ENCODE measurements at places on chromosomes 12 and 14.

DNA sequence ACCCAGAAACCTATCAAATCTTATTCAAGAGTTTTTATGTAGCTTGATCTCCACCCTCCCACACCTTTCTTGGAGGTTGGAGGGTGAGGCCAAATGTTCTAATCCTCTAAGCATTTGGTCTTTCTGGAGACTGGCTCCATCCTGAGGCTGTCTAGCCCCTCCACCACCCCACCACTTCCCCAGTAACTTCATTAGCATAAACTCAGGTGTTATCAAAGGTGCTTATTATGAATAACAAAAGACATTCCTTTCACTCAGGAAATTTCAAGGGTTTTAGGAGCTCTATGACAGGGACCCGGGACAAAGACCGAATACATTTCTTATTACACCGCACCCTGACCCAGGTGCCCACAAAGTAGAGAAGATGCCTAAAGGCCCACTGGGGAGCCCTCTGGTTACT is 2.8 kb upstream of the TMEM229B start:
- DNase-seq, result no peak

- DNase-seq, result no peak
Measured at GRCh38 chr14:101030586-101030985, 127.1 kb upstream of the RTL1 start.

DNA sequence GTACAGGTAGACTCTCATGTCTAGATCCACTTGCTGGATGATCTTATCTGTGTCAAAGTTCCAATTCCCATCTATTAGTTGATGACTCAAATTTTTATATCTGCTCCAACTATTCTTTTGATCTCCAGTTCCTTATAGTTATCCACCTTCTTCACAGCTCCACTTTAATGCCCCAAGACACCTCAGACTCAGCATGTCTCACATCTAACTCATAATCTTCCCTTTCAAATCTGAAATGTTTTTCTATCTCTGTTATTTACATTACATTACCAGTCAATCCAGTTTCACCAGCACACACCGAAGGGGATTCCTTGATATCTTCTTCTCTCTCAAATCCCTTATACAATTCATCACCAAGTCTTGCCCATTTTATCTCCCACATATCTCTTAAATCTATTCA is 3.7 kb upstream of the METAP2 start:
- DNase-seq, result no peak

DNA sequence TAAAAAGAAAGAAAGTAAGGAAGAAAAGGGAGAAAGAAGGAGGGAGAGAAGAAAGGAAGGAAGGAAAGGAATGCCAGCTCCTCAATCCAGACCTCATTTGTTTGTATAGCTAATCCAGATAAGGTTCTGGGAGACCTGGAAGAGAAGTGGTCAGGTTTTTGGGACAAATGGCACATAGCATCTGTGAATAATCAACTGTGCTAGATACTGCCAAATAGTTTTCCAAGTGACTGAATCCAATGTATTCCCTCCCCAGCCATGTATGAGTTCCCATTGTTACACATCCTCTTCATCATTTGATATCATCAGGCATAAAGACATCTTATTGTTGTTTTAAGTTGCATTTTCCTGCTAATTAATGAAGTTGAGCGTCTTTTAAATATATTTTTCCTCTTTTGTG is 18.6 kb upstream of the PTGR2 start:
- no peak for DNase-seq

DNA sequence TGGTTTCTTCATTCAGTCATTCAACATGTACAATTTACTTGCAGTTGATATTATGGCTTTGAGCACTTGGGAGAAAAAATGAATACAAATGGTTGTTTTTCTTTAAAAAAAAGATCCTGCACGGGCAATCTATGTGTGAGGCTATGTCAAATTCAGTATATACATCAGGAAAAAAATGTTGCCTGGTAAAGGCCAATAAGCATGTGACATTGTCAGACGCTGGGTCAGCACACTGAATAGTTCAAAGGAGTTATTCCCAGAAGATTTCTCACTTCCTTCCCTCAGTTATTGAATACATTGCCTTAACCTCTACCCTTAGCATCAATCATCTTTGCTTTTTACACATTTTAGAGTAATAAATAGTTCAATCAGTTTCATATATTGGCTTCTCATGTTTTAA is 319.2 kb downstream of the NUAK1 start:
- DNase-seq, result no peak
